ENCODE measurements at places on chromosomes 4 and X.
A peak's percentile ranks its signal among the peaks of the same experiment; 100 is the strongest.

DNA sequence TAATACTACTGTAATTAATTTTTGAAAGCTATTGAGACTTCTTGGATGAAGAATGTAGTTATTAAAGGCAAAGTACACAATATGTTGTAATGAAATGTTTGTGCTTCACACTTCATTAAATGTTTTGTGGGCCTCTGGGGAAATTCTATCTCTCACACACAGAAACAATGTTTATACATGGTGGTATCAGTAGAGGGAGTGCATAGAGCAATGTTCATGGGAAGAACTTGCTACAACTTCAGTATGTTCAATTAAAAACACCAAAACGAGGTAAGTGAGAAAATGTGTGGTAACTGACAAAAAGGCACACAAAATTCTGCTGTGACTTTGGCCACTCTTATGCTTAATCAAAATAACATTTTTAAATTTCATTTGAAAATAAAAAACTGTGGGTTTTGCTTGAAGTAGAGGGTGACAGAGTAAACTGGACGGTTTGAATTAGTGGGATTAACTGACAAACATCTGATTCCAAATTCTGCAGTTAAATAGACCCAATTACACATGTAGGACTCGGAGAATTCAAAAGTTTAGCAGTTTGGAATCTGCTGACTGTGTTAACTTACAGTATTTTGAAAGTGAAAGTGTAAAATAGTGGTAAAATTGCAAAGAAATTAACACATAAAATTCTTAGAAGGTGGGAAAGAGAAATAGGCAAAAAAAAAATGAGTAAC lies 111.4 kb upstream of the TTC29 start:
- DNase-seq = no peak

DNA sequence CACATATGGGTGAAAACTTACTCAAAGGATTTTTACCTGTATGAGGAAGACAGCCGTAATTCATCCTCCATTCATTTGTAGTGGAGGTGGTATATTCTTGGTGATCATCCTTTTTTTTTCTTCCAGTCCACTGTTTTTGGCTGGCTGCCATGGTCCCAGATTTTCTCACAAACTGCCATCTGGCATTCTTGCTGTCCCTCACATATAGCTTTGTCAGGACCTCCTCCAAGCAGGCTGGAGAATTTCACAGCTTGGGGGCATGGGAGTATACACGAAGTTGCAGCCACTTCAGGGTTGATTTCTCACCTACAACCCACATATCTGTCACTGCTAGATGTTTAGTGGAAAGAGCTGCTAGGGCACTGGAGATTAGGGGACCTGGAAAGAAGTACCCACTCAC lies 401.0 kb downstream of the IL1RAPL1 start:
- no peak for DNase-seq

GRCh38 chr4:86496094-86497080 lies 97.7 kb upstream of the PTPN13 start:
- DNase-seq = peak; percentile 32

- DNase-seq = no peak
These were observed 448.9 kb downstream of the MAGEB5 start for GRCh38 chrX:26664919-26665318.

DNA sequence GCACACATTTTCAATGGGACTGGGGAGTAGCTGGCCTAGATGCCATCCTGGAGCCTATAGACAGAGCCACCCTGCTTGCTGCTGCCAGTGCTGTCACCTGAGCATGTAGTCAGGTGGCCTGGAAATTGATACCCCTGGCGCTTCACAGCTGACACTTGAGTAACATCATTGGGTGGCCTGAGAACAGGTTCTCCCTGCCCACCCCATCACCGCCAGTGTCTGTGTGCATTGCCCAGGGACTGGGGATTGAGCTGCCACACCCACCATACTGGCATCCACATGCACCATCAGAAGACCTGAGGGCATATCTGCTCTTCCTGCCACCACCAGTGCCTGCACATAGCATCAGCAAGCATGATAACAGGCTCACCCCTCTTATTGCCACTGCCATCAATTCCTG lies 1142.9 kb upstream of the PABPC4L start:
- DNase-seq = no peak

DNA sequence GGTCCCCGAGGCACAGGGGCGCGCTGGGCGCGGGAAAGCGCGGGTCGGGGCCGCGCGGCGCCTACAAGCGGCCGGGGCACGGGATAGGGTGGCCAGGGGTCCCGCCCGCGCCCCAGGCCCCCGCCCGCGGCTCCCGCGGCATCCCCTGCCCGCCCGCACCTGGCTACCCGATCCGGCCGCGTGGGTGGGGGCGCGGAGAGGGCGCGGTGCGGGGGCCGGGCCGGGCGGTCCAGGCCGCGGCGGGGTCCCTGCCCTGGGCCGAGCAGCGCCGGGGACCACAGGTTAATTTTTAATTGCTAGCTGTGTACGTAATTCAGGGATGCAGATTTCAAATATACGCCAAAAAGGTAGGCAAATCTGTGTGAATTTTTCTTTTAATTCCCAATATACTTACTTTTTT lies 44.3 kb upstream of the FAM47C start:
- no peak for DNase-seq

DNA sequence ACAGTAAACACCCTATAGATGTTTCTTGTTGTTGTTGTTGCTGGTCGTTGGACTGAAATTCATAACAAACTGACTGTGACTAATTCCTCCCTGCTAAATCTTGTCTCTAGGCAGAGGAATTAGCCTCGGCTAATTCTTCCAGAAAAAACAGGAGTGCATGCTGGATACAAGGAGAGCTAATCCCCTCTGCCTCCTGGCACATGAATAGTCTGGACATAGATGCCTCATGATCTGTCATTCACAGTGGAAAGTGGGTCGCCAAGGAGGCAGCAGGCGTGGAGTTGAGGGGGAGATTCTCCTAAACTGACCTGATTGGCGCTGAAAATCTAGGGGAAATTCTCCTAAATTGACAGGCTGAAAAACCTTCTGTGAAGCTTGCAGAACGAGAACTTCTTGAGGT lies 220.1 kb downstream of the DCTD start:
- DNase-seq = no peak

DNA sequence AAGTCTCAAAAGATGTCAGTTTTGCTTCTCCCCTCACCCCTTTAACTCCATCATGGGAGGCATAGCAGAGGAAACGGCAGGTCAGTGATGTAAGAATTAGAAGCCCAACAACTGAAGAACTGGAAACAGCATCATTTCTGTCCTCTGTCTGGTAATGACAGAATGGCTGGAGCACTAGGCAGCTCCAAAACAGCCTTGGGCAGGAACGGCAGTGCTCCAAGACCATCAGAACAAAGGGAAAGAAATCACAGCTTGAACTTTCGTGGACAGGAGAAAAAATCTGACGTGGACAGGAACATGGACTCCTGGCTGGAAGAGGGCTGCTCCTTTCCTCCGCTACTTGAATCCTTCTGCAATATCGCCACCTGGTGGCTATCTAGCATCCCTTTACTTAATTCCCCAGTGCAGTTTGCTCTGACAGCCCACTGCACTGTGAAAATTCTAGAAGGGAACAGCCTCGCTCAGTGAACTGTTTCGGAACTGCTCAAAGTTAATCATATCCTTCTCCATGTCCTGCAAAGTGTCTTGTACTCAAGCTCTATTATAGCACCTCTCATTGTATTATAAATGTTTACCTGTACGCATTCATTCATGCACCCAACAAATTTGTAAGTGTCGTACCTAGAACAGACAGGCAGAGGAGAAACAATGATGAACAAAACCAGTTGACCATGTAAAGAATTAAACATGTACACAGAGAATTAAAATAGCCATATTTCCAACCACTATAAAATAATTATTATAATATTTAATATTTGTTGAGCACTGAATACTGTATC lies 20.4 kb downstream of the SLC25A53 start:
- peak; percentile 48 for DNase-seq
